ENCODE measurements at places on chromosomes 4 and X. TPM values are rescaled to one million over a fixed set of nuclear protein-coding genes. Genes with fewer than 3 reads are reported as not detected.

Gene RIPPLY1
- total RNA-seq = not detected

Gene CLCN3
- total RNA-seq = 19.9 TPM

Gene CTPS2
- 4.6 TPM for total RNA-seq

Gene NRK
- not detected for total RNA-seq

Gene ZCCHC4
- total RNA-seq = 9.2 TPM

Gene WNK3
- total RNA-seq = 0.05 TPM

Gene TMEM47
- total RNA-seq = 46.1 TPM

DNA sequence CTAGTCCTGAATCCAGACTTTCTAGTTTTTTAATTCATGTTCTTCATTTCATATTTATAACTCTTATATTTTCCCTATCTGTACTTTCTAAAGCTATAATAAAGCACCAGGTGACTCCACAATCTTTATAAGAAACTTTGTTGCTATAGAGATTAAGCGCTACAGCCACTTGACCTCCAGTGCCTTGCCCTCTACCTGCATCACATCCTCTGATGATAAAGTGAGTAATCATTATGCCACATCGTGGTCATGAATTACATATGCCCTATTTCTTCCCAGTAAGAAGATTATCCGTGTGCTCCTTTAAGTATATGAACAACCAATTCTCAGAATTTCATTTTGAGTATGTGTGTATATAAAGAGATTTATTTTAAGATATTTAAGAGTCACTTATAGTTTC is 6.8 kb upstream of the DYNLT3 start:
- no peak for DNase-seq

DNA sequence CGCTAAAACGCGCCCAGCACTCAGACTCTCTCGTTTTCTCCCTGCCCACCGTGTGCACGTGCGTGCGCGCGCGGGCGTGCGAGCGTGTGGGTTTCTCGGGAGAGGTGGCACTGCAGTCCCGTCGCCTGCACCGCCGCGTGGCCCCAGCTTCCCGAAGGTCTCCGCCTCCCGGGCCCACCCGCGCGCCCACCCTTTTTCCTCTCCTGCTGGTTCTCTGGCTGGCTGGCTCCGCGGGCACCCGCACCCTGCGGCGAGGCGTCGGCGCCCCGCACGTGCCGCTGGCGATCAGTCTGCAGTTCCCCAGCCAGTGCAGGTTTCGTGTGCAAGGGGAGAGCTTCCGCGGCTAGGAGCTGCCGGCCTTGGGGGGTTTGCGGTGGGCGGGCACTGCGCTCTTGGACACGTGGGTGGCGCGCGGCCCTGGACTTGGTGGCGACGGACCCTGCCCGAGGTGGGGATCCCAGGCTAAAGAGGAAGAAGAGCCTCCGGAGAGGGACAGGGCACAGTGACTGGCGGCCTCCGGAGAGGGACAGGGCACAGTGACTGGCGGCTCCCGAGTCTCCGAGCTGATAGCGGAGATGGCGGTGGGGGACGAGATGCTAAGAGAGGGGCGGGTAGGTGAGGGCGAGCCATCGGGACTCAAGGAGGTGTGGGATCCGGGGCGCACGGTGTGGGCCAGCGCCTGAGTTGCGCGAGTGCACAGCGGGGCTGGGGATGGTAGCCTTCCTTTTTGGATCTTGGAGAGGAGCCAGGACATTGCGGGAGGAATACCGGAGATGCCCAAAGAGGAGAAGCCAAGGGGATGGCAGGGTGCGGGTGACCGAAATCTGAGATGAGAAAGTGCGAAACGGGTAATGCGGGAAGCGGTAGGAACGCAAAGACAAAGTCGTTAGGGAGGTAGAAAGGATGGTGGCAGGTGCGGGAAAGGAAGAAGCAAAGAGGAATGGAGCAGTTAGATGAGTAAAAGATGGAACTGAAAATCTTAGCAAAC is at the start of gene FAM184B:
FAM184B (minus strand) TSS at position 322 of the 988 bp plus-strand sequence. CDS start 322 bp downstream, outside the sequence.
- no peak for DNase-seq

- DNase-seq = no peak
Observed at GRCh38 chrX:12961196-12961718, 13.7 kb upstream of the TMSB4X start.

- no peak for DNase-seq
Observed at GRCh38 chr4:67616478-67616877, 58.0 kb downstream of the STAP1 start.

- no peak for DNase-seq
Observed at GRCh38 chr4:171919314-171919713, 106.1 kb downstream of the GALNTL6 start.

DNA sequence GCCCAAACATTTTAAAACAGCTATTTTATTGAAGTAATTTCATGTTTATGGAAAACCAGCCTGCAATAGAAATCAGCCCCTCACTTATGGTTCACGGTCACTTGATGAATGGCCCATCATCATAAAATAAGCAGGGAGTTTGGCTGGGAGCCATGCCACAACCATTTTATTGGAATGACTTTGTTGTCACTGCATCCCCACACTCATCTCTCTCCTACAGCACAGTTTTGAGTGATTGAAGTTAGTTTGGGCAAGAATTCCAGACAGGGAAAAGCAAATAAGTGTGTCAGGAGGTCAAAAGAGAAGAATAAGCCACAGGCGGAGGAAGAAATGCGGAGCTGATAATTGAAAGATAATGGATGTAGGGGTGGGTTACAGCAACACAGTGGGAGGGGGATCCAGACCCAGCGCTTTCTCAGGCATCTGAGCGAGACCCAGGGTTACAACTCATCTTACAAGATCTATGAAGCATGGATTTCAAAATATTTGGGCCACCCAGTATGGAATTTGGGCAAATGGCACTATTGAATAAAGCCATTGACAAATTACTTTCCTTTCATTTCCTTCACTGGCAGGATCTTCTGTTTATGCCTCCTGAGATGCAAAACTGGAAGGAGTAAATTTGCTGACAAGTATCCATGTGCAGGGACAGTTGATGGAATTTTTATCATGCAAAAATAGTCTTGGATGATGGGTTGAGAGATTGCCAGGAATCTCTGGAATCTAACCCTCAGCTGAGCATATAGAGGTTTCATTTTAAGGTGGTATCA is 100.8 kb downstream of the SHROOM3 start:
- peak; percentile 88 for DNase-seq

GRCh38 chr4:42473071-42473684 is 75.9 kb downstream of the SHISA3 start:
- DNase-seq = no peak

DNA sequence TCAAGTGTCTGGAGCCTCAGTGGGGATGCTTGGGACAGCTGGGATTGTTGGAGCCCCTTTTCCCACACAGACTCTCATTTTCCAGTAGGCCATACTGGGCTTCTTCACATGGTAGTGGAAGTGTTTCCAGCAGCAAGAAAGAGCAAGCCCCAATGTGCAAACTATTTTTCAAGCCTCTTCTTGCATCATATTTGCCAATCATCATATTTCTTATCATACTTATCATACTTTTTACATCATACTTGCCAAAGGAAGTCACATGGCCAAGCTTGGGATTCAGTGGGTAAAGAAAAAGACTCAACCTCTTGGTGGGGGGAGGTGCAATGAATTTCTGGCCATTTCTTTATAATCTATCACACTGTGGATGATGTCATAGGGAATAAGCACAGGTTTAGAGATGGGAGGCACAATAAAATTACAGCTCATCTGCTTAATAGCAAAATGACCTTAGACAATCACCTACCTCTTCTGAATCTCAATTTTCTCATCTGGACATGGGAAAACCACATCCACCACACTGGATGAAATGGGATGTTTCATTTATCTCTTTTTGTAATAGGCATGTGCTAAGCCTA is 174.2 kb downstream of the MID1IP1 start:
- DNase-seq = no peak

GRCh38 chr4:6446538-6447451 is 25.6 kb downstream of the PPP2R2C start:
- DNase-seq = no peak

DNA sequence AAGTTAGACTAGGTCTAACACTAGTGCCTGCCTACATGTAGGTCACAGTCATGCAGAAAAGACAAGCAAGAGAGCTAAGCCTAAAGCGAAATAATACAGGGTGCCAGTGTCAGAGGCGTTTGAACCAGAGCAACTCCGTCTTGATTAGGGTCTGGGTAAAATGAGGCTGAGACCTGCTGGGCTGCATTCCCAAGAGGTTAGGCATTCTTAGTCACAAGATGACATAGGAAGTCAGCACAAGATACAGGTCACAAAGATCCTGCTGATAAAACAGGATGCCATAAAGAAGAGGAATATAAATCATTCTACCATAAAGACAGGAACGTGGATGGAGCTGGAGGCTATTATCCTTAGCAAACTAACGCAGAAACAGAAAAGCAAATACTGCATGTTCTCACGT is 120.9 kb downstream of the BEND2 start:
- no peak for DNase-seq

DNA sequence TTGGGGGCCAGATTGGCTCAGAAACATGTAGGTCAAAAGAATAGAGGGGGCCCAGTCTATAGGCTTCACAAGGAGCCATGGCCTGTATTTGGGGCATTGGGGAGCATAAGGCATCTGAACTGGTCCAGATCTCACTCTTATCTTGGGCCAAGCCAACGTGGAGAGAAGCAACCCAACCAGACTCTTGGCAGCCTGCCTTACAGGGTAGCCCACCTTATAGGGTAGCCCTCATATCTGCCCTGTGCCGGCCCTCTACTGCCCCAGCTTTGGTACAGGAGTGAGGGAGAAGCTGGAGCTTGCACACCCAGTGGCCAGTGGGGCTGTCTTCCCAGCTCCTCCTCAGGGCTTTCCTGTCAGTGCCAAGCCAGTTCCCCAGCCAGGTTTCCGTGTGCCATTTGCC is 142.2 kb downstream of the AMMECR1 start:
- DNase-seq = no peak

GRCh38 chrX:50705042-50705441 is 109.0 kb downstream of the SHROOM4 start:
- DNase-seq = no peak

DNA sequence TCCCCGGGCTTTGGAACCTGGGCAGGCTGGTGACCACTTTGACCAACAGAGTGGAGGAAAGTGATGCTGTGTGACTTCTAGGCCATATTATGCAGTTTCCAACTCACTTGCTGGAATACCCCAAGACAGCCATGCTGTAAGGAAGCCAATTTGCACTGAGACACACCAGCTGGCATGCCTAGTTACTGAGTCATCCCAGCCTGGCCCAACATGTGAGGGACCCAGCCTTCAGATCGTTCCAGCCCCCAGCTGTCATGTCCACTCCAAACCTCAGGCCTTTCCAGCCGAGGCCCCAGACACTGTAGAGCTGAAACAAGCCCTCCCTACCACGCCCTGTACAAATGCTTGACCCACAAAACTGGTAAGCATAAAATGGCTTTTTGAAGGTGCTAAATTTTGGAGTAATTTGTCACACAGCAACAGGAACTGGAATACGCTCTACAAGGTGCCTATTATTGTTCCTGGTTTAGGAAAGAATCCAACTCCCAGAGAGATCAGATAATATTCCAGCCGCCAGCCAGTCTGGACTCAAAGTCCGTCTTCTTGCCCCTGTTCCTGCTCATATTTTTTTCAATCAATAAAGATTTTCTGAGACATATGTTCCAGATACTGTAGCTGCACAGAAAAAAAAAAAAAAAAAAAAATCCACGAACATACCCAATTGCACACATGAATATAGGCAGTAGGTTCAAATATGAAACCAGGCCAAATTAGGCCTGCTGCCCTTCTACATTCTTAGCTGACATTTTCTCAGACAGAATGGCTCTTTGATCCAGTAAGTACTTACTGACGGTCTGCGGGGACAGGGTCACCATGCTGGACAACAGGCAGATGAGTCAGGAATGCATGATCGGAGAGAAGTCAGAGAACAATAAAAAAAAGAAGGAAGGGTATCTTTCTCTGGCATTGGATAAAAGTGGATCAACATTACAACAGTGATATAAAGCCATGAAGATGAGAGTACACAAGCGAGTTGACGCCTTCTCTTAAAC is 35.1 kb downstream of the SH3KBP1 start:
- DNase-seq = no peak

- DNase-seq = no peak
Observed at GRCh38 chr4:147481577-147482109, 746 bp downstream of the EDNRA start.

DNA sequence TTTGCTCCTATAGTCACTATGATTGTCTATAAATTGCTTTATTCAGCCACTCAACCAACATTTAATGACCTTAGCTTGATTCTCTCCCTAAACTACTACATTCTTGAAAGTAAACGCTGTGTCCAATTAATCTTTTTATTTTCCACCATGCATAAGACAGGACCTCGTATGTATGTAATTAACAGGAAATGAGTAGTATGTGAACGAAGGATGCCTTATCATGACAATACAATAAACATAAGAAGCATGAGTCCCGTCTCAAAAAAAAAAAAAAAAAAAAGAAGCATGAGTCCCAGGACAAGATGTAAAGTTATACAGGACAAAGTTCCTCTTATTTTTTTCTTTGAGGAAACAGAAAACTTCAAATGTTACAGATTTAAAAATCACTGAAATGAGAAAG is 92.5 kb downstream of the PPP3CA start:
- DNase-seq = no peak

- DNase-seq = no peak
Observed at GRCh38 chrX:107836958-107837357, 11.3 kb downstream of the MID2 start.

- no peak for DNase-seq
Observed at GRCh38 chrX:51889851-51890250, 3.6 kb upstream of the MAGED1 start.

- no peak for DNase-seq
Observed at GRCh38 chrX:70470850-70471289, 26.2 kb downstream of the DLG3 start.

DNA sequence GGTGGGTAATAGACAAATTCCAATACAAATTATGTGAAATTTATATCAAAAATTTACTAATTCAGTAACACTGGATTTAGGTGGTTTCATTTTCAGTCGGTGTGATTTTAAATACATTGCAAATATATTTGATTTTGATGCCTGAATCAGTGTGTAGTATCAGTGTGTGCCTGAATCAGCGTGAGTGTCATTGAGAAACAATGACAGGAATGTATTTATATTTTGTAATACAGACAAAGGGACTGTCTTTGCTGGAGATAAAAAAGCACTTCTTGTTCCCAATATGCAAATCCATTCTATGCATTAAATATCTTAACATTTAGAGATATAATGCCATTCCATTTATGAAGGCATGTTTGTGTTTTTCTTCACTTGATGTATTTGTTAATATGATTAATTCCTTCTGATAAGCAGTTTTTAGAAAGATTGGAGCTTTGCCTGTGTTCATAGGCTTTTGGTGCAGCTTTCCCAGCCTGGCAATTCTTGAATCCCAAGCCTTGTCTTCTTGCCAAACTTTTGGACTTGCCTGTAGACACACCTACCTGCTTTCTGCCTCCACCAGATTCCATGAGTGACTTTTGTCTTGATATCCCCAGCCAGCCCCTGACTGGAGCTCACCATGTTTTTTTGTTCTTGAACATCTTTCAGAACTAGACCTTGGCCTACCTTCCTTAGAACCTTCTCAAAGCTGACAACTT is 243.8 kb downstream of the ADGRL3 start:
- peak; percentile 46 for DNase-seq

GRCh38 chrX:73863268-73863667 is 300.3 kb downstream of the CHIC1 start:
- no peak for DNase-seq

DNA sequence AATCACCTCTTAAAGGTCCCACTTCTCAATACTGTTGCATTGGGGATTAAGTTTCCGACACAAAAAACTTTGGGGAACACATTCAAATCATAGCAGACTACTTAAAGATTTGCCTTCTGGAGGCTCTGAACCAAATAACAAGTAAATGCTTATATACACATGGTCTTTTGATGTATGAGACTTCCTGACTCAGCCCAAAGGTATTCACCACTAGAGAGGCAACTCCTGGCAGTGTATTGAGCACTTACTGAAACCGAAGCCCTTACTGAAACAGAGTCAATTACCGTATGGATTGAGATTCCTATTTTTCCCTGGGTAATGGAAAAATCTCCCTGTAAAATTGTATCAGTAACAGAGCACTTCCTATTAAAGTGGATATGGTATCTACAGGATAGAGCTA is 45.4 kb downstream of the ZCCHC13 start:
- peak; percentile 40 for DNase-seq

Measured in SJSA1 (cell line).